Renal cortex interstitium (tissue), 15 donors: ENCODE measurements at places on chromosomes 7 and 10. TPM values are rescaled to one million over a fixed set of nuclear protein-coding genes. Genes with fewer than 3 reads are reported as not detected.

Gene INA
- 0.64 TPM for polyA plus RNA-seq

Gene KLLN
- 1.5 TPM for polyA plus RNA-seq

Gene GDI2
- 304 TPM for polyA plus RNA-seq

Gene OR2A1
- polyA plus RNA-seq, result 1.1 TPM

Gene NRCAM
- polyA plus RNA-seq, result 22.9 TPM

Gene ZNF248
- 37.0 TPM for polyA plus RNA-seq

Gene SPAG6
- polyA plus RNA-seq, result 0.78 TPM

Gene PARP12
- 24.7 TPM for polyA plus RNA-seq

Gene ANLN
- 30.3 TPM for polyA plus RNA-seq
